ENCODE measurements at places on chromosomes 2 and 18.

- DNase-seq: no peak
Measured at GRCh38 chr2:174607989-174608865, 10.6 kb upstream of the WIPF1 start.

DNA sequence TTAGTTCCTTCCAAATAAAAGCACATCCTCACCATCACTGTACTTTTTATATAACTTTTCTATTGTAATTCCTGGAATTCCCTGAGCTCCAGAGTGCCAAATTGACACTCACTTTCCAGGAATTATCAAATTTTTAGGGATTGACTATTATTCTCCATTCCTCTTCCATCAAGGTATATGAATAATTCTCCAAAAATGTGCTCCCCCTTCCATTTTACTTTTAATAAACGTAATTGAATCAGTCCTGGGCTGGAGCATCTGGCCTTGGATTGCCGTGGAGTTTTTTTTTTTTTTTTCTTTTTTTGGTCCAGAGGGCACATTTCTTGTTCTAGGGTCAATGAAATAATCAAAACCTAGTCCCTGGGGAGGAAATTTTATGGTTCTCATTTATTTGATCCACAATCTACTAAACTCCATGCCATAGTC lies 304.3 kb downstream of the CDCA7 start:
- DNase-seq: no peak

GRCh38 chr18:76351961-76352581 lies 143.0 kb downstream of the ZNF516 start:
- DNase-seq: no peak

DNA sequence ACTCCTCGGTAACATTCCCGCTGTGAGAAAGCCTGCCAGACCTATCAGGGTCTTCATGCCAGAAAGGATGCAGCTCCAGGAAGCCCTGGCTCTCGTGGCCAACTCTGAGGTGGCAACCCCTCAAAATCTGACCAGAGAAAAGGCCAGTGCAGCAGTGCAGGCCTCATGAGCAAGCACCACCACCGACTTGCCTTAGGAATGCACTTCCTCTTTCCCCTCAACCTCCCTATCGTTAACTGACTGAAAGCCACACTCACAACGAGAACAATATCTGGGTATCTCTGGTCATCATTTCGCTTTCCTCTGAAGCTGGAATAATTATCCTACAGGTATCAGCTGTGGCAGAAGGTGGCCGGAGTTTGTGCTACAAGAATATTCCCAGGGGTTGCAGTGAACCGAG lies 101.4 kb upstream of the POU3F3 start:
- DNase-seq: no peak

DNA sequence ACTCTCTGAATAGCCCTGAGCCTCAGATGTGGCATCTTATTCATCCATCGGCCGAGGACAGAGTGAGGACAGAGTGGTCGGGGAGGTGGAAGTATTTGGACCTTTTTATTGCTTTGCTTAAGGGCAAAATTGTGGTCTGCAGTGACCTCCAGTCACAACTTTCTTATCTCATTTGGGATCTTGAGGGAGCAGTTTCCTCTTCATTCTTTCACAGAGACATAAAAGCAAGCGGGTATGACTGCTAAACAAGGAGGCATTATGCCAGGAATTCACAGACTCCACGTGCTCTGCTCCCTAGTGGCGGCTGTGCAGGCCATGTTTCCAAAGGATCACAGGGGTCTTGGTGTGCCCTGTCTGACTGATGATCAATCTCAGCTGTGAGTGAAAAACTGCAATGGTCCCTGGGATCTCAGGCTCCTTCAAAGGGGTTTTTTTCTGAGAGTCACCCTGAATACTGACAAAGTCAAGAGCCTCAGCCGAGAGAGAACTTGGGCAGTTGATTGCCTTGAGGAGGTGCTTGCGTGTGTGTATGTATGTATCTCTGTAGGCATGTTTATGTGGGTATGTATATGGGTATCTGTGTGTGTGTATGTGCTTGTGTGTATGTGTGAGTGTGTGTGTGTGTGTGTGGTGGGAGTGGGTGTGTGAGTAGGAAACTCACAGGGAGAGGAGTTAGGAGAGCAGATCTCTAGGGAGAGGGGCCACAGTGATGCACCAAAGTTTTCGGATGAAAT lies 47.7 kb downstream of the RAPGEF4 start:
- no peak for DNase-seq

GRCh38 chr2:26530696-26531095 lies 52.8 kb upstream of the OTOF start:
- DNase-seq: peak; percentile 43

GRCh38 chr2:180618570-180618969 lies 361.8 kb upstream of the UBE2E3 start:
- no peak for DNase-seq

DNA sequence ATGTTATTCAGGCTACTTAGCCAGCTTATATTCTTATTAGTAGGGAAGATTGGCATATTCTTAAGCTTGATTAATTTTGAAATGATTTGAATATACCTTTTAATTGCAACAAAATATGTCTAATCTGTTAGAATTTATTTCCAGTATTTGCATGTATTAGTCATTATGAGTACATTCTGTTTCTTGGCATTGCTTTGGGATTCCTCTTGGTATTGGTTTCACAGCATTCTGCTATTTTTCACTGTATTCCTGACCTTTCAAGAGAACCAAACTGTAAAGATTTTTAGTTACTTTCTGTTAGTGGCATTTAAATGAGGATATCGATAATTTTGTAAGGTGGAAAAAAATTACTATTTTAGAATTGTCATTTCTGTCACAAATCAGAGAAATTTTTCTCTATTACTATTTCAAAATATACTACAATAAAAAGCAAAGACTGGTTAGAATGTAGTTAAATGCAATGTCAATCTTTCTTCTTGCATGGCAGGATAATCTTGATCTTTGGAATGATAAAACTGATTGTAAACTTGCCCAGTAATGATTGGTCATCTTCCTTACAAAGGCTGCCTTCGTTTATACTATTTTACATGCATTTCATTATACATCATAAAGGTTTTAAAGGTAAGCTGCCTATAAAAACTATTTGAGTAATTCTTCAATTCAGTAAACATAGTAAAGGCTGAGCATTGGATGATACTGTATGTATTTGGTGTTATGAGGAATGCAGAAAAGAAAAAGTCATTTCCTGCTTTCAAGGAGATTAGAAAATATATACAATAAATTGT lies 86.1 kb downstream of the SLC4A10 start:
- no peak for DNase-seq

- no peak for DNase-seq
Measured at GRCh38 chr2:22970284-22970975, 414.5 kb upstream of the KLHL29 start.

DNA sequence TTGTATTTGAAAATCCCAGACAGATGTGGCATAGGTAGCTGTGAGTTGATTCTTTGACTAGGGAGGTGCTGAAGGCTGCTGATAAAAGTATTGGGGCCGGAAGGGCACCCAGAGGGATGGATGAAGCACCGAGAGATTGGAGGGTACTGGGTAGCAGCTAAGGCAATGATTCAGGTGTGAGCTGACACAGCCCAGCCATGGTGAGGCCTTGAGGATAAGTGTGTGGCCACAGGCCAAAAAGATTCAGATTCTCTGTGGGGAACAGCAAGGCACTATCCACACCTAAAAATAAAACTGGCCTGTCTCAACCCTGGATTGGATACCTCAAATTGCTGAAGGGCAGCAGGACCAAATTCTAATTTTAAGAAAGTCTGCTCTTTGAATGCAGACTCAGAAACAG lies 35.2 kb downstream of the RDH14 start:
- DNase-seq: no peak

DNA sequence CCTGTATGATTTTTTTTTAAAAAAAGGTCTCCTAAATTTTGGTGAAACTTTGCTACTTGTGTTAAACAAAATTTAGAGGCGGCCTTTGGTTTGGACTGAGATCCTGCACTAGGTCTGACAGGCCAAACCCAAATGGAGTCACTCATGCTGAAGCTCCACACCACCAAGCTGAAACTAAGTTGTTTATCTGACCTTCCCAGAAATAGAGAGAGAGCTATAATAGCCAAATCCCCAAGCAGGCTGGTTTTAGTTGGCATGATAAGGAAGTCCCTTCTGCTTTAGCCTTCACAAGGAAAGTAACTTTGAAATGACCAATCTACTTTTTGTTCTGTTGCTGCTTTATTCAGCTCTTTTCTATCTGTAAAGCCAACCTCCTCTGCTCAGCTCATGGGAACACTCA lies 17.1 kb upstream of the THUMPD2 start:
- no peak for DNase-seq

GRCh38 chr2:107088156-107088555 lies 202.2 kb upstream of the ST6GAL2 start:
- DNase-seq: no peak

DNA sequence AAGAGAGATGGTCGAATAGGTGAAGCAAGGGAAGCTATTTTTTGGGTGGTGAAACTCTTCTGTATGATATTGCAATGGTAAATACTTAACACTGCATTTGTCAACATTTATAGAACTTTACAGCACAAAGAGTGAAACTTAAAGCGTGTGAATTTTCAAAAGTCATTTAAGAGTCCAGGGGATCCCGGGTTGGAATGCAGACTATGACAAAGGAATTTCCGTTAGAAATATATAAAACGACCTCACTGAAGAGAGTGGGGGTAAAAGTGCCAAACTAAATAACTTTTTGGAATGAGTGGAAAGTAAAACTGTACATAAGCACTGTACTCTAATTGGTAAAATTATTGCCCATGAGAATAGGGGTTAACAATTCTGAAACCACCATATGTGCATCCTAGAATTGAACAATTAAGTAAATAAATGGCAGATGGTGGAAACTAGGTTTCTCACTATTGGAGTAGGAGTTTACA lies 191.0 kb upstream of the FN1 start:
- DNase-seq: no peak

- no peak for DNase-seq
Measured at GRCh38 chr18:6948281-6949055, 169.1 kb downstream of the LAMA1 start.

GRCh38 chr2:7013471-7014160 lies 96.4 kb downstream of the RNF144A start:
- DNase-seq: no peak

DNA sequence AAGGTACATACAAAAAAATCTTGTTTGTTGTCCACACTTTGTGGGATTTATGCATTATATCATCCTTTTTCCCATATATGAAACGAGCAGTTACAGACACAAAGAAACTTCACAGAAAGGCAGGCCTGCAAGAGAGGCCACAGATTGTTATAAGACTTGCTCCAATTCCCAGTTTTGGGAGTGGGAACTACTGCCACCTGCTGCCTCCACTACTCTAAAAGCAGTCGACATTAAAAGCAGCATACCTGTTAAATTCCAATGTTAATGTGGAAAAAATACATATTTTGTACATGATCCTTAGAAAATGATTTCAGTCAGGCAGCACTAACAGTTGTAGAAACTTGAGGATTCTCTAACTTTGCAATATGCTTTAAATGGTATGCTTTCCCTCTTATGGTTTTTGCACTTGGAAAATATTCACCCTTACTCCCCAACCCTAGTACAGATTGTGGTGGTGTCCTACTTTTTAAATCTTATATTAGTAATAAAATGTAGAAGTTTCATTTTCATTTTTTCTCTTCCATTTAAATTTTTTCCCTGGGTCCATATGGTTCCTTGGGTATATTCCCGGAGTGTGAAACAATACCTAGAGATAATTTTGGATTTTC lies 37.9 kb downstream of the SLC38A11 start:
- peak; percentile 61 for DNase-seq

DNA sequence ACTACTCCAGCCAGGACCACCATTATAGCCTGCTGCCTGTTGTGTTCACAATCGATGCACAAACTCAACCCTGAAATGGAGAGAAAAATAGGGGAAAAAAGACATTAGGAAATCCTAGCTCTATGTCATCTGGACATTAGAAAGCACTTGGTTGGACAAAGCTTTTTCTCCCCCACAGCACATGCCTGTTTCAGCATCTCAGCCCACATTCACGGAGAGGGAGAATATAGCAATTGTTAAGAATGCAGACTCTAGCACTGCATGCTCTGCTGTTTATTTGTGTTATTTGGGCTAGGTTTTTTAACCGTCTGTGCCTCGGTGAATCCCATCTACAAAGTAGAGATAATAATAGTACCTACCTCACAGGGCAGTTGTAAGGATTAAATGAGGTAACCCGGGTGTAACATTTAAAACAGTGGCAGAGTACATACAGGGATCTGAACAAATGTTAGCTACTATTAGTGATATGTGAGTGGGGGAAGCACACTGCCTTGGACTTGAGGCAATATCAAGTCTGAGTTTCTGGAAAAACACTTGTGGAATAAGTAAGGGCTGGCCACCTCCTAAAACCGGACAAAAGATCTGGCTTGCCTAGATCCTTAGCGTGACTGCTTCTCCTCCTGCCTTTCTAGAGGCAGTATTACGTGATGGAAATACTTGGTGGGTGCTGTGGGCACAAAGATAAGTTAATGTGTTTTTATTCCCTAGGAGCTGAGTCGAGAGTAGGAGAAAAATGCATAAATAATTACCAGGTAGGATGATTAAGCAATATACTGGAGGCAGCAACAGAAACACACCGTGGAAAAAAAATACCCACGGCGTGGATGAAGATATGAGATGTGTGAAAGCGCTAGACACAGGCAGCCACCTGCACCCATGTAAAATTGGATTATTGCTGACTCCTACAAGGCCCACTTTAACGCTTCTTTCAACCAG lies 1.0 kb upstream of the PPP1CB start:
- no peak for DNase-seq

GRCh38 chr18:61609131-61609530 lies 275.9 kb downstream of the CDH20 start:
- DNase-seq: no peak

GRCh38 chr18:37554399-37554787 lies 11.2 kb downstream of the CELF4 start:
- DNase-seq: no peak

GRCh38 chr2:137968477-137969417 lies 4.5 kb downstream of the HNMT start:
- DNase-seq: no peak

DNA sequence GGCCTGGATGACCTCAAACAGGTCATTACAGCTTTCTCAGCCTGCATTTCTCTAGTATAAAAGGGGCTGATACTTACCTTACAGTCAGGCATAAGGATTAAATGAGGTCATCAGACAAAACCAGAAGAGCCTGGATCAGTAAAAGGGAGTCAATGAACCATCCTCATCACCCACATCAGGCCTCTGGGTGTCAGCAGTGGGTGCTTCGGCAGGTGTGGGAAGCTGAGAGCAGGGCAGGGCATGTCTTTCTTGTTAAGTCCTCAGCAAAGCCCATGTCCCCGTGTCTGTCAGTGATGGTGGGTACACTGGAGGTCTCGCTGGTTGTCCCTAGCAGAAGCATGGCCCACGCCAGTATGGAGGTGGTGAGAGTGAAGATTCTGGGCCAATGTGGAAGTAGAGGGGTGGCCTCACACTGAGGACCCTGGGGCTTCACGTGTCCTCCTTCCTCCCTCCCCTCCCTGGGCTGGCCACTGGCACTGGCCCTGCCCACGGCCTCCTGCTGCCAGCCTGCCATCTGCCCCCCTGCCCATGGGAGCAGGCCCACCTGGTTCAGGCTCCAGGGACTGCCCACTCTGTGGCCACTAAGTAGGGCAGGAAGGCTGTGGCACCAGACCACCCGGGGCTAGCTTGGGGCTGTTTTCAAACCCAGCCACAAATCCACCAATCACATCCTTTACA lies 4.4 kb downstream of the ADRA2B start:
- DNase-seq: no peak
